ENCODE measurements at places on chromosomes 5 and 9.

DNA sequence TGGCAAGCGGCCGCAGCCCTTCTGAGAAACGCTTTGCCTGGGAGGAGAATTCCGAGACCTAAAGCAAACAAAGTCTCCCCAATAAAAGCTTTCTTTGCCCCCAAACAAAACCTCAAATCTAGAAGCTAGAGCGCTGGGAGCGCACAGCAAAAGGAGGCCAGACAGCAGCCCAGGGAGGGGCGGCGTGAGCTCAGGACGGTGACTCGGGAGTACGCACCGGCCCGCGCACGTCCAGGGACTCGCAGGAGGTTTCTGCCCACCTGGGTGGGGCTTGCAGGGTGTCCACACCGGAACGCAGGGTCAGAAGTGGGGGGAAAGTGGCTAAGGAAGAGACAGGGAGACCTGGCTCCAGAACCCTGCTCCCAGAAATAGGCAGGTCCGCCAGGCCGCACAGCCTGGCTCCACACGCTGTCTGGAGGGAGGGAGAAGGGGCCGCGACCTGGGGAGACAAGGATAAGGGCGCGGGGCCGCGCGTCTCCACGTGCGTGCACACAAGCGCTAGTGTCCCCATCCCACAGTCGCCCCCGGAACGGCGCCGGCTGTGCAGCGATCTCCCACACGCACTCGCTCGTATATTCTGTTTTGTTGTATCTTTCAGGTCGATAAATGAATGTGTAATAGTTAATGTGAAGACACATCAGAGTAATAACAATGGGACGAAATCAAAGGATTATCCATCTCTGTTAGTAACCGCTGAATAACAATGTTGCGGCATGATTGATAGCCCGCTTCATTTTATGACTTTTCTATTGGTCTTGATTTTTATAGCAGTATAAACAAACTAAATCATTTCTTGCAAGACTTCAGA lies 2.3 kb upstream of the OTP start:
- no peak for DNase-seq

GRCh38 chr9:74336161-74336560 lies 161.0 kb upstream of the RORB start:
- no peak for DNase-seq

GRCh38 chr9:33227008-33227398 lies 13.0 kb upstream of the SPINK4 start:
- DNase-seq = no peak

DNA sequence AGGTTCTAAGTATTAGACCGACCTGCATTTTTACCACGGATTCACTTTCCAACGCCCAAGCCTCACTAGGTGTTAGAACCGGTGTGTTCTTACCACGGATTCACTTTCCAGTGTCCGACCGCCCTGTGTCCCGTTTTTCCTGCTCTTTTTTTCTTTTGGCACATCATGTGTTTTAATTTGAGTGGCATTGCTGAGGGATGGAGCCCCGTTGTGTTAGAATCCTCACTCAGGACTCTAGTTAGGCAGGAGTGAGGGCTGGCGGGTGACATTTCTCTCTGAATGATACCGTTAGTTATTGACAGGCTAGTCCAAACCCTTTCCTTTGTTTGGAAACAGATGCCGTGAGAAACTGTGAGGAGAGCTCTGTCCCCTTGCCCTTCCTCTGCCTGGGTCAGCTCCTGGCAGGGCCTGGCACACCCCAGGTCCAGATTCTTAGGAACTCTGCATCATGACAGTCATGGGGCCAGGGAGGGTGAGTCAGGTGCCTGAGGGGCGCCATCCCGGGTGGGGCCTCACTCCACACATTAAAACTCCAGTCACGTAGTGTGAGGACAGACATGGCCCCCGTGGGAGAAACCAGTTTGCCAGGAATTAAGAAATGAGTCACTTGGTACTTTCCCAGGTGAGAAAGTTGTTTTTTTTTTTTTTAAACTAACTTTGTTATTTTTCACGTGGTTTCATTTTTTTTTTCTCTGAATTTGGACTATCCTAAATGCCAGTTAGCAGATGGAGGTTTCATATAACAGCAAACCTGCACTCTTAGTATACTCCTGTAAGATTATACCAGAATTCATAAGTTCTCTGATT lies 15.8 kb downstream of the EXOC3 start:
- DNase-seq = no peak

- DNase-seq = no peak
These were observed 16.8 kb downstream of the SEMA5A start for GRCh38 chr5:9529041-9529480.

DNA sequence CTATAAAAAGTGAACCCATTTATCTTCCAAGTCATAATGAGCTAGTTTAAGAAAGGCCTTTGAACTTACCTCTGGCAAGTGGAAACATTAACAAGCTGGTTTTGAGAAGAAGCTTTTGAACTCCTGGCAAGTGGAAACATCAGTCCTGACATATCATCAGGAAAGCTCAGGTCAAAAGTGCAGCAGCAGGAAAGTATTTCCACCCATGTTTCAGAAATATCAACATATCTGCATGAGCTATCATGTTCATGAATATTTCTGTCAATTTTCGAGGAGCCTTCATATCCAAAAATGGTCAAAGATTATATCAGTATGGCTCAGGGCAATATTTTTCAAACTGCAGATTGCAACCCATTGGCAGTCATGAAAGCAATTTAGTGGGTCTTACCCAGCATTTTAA lies 133.9 kb downstream of the PLK2 start:
- DNase-seq = no peak

DNA sequence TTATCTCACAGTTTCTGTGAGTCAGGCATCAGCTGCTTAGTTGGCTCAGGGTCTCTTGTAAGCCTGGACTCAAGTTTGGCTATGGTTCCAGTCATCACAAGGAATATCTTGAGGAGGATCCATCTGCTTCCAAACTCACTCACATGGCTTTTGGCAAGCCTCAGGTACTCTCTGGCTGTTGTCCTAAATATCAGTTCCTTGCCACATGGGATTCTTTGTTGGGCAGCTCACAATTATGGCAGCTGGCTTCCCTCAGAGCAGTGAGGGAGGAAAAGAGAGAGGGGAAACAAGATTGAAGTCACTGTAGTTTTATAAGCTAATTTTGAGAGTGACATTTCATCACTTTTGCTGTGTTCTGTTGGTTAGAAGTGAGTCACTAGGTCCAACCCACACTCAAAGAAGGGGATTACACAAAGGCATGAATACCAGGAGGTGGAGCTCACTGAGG lies 144.5 kb downstream of the GCNT1 start:
- DNase-seq = no peak

DNA sequence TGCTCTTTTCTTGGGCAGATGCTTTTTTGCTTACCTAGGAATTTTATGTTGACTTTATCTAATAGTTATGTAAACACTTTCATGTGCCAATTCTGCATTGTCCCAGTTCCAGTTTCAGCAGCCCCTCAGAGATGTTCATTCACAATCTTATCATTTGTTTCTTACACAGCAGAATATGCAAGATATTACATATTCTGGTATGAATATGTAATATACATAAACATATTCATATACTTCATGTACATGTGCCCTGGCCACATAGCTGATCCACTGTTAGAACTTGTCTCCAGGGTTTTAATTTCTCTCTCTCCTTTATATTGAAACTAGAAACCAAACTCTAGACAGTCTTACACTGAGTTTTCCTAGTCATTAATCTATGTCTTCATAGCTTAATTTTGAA lies 90.2 kb upstream of the PARP8 start:
- no peak for DNase-seq

GRCh38 chr9:109579191-109579948 lies 81.3 kb upstream of the PTPN3 start:
- no peak for DNase-seq

GRCh38 chr5:62309107-62309506 lies 3.1 kb downstream of the KIF2A start:
- no peak for DNase-seq

GRCh38 chr9:137688725-137689124 lies 69.9 kb downstream of the EHMT1 start:
- no peak for DNase-seq

DNA sequence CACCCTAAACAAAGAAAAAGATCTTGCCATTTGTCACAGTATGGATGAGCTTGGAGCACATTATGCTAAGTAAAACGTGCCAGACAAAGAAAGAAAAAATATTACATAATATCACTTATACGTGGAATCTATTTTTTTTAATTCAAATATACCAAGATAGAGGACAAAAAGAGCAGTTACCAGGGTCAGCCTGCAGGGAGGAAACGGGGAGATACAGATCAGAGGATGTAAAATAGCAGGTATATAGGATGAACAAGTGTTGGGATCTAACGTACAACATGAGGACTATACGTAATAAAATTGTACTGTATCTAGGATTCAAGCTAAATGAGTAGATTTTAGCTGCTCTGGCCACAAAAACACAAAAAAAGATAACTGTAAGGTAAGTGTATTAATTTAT lies 247.5 kb downstream of the TMEM161B start:
- DNase-seq = no peak

DNA sequence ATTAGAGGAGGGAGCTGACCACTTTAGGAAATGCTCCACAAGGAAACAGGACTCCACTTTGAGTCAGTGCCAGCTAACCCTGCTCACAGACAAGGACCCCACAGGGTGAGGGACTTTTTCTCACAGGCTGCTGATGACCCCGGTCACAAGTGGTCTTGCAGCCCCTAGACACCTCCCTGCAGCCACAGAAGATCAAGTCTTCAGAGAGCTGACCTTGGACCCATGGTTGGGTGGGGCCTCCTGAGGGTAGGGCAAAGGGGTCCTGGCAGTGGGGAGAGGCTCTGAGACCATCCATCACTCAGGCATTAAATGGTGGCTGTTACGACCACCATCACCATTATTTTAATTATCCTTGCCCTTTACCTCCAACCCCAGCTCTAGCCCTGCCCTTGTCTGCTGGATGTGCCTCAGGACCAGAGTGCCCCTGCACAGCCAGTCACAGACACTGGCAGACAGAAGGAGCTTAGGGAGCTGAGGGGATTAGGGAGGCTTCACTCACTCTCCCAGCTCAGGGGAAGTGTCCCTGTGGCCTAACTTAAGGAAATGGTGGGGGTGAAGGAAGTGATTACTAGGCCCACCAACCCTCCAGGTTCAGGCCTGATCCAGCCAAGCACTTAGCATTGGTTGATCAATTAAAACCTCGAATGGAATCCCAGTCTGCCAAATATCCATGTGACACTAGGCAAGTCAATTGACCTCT lies 1.6 kb downstream of the ACSL6 start:
- DNase-seq = no peak

DNA sequence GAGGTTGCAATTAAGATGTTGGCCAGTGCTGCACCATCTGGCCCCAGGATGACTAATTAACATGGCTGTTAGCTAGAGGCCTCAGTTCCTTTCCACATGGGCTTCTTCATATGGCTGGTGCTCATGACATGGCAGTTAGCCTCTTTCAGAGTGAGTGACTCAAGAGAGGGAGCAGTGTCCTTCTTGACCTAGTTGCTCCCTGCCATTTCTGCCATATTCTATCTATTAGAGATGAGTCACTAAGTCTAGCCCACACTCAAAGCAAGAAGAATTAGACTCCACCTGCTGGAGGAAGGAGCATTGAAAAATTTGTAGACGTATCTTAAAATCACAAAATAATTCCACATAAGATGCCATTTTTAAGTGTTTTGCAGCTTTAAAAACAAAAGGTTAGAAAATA lies 651.2 kb upstream of the CCNG1 start:
- no peak for DNase-seq

GRCh38 chr9:7533376-7534090 lies 266.0 kb downstream of the DMAC1 start:
- DNase-seq = no peak
